ENCODE measurements at places on chromosomes 6 and 20.

DNA sequence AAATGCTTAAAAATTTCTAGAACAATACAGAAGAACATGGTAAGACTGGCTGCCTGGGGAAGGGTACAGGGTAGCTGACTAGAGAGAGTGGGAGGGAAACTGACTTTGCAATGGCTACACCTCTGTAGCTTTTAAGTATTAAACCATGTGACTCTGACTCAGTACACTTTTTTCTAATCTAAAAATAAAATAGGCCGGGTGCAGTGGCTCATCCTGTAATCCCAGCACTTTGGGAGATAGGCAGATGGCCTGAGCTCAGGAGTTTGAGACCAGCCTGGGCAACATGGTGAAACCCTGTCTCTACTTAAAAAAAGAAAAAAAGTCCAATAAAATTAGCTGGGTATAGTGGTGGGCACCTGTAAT, 18.5 kb downstream of the ATP9A start:
- DNase-seq = peak; percentile 41

GRCh38 chr20:41329435-41330342, 10.9 kb upstream of the LPIN3 start:
- peak; percentile 97 for DNase-seq

DNA sequence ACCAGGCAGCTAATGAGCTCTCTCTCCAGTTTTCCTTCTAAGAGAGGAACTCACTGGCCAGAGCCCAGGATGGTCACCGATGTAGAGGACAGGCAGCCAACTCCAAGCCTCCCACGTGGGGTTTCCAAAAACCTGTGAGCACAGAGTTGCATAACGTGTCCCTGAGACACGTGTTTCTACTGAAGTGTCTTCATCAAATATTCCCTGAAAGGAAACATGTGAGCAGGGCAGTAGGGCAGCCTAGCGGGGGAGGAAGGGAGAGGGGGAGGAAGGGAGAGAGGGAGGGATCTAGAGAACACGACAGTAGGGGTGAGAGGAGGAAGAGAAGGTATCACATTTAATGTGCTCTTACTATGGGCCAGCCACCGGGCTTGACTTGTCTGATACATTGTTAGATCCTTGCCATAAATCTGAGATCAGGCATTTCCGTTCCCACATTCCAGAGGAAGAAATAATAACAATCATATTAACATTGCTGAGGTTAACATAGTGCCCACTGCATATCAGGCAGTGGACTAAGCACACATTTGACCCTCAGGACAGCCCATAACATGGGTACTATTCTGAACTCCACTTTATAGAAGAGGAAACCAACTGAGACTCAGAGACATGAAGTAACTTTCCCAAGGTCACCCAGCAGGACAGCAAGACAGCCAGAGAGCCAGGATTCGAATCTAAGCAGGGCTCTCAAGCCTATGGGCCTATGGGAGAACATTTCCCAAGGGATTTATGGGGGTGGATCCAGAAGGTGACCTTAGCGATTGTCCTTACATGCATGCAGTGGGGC, 4.5 kb upstream of the SYS1 start:
- DNase-seq = peak; percentile 91

DNA sequence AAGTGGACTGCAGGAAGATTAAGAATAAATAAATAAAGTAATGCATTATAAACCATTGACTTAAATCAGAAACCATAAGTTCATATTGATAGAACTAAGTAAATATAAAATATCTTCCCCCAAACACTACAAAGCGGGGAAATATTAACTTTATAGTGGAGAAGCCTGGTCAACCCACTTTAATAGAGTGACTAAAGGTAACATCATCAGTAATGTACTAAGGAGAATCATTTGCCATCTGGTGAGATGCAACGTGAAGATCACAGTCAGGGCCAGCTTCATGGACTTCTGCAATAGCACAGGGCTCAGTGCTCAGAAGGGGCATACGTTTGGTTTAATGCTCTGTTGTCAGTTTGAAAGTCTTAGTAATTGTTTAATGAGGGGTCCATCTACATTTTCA, 58.8 kb upstream of the CD83 start:
- no peak for DNase-seq

GRCh38 chr20:6401893-6402557, 279.2 kb upstream of the FERMT1 start:
- DNase-seq = no peak

DNA sequence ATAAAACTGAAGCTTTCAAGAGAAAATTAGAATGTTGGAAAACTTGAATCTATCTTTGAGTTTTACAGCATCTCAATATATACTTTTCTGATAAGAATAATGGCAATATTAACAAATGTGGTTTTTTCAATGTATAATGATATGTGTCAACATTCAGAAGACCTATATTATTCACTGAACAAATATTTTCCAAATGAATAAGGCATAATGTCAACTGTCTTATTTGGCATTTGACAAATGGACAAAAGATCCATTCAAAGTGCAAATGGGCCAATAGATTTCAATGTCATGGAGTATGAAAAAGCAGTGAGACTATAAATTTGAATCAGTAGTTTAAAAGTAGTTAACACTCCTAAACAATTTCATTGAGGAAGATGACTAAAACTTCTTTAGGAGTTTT, 20.9 kb downstream of the LMBRD1 start:
- DNase-seq = no peak

- DNase-seq = no peak
Observed at GRCh38 chr6:33834401-33835392, 30.9 kb upstream of the MLN start.

- DNase-seq = no peak
Observed at GRCh38 chr6:4324746-4325145, 189.4 kb upstream of the ECI2 start.

GRCh38 chr6:163900570-163900969, 486.1 kb downstream of the QKI start:
- DNase-seq = no peak

DNA sequence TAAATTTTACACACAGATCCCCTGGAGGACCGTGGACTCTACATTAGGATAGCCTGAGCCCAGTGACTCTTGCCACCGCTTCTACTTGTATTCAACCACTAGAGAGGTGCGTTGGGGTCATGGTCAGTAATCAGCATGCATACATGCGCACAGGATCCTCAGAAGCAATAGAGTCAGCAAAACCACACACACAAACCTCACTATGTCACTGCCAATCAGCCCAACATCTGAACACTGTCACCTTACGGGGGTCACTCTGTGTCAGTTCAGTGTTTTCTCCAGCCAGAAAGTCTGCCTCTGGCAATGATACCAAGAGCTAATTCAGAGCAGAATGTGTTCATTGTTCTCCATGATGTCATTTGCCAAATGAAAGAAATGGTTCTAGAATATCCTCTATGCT, 225.3 kb downstream of the KHDC1L start:
- no peak for DNase-seq
